ENCODE measurements at places on chromosomes 3 and 15.

- no peak for DNase-seq
These were observed 229.0 kb upstream of the SLCO3A1 start for GRCh38 chr15:91624353-91624968.

- peak; percentile 12 for DNase-seq
These were observed at the start of gene SCN5A for GRCh38 chr3:38649500-38650247. TSS of gene SCN5A (minus strand) at chr3:38649687. CDS start at chr3:38633307, 16,380 bp downstream.

GRCh38 chr15:64596701-64597476, 136.5 kb downstream of the ZNF609 start:
- DNase-seq, result peak; percentile 80

GRCh38 chr15:70781236-70781635, 17.9 kb upstream of the UACA start:
- no peak for DNase-seq

GRCh38 chr15:28900892-28901586, 15.3 kb downstream of the APBA2 start:
- DNase-seq, result no peak

DNA sequence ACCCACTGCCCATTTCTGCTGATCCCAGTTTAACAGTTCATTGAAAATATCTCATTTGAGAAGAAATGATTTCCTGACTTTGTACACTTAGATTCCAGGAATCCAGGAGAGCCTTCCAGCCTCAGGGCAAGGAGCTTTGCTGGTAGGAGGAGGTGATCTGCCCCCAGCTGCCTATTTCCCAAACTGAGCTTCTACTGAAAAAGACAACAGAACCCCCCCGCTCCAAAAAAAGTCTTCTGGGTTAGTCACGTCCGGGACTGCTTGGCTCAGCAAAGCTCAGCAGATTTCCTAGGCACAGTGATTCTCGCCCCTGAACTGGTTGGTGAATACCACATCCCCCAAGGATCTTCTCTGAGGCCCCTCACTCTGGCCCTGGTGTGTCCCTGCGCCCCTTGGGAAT, 13.1 kb downstream of the SLC6A6 start:
- DNase-seq, result peak; percentile 58

- peak; percentile 37 for DNase-seq
These were observed 10.3 kb downstream of the RASGRP1 start for GRCh38 chr15:38554354-38554753.

- DNase-seq, result no peak
These were observed 41.5 kb downstream of the TBC1D2B start for GRCh38 chr15:78035861-78036476.

DNA sequence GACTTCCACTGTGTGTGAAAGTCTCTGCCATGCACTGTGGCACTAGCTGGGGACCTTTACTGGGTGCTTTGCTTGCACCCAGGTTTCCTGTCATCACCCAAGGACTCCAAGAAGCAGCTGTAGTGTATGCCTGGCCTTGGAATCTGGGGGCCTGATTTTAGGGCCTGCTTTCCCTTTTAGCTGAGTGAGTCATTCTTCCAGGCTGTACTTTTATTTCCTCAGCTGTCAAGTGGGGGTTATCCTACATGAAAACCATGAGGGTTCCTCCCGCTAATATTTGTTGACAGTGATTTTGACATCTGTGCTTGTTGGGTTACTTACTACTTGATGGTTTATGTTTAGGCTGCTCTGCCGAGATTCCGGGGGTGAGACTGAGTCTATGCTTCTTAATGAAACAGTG, 18.5 kb downstream of the GORASP1 start:
- peak; percentile 31 for DNase-seq

GRCh38 chr3:166752214-166752613, 627.9 kb downstream of the ZBBX start:
- DNase-seq, result no peak

- DNase-seq, result no peak
These were observed 24.7 kb downstream of the NPTN start for GRCh38 chr15:73608475-73608874.

- no peak for DNase-seq
These were observed 123.4 kb upstream of the ROPN1 start for GRCh38 chr3:124115279-124115678.

DNA sequence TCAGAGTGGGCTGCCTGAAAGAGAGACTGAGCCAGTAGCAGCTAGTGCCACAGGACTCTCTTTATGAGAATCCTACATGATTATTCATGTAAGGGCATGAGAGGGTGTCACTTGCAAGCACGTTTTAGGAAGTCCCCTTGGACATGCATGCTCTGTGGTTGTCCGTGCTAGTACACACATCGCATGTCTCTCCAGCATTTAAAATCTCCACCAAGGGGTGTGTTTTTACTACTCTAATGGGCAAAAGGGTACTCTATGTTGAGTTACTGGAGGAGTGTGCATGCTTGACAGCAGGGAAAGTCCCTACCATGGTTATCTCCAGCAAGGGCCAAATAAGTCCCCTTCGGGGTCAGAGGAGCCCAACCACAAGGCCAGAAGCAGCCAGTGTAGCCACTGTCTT, 70.7 kb downstream of the DCLK3 start:
- no peak for DNase-seq

- peak; percentile 52 for DNase-seq
These were observed 210.8 kb upstream of the SEMA6D start for GRCh38 chr15:47506329-47507100.

- no peak for DNase-seq
These were observed 107.8 kb downstream of the SLCO3A1 start for GRCh38 chr15:91961357-91961756.

- no peak for DNase-seq
These were observed 150.1 kb downstream of the FGF12 start for GRCh38 chr3:192577271-192577670.

DNA sequence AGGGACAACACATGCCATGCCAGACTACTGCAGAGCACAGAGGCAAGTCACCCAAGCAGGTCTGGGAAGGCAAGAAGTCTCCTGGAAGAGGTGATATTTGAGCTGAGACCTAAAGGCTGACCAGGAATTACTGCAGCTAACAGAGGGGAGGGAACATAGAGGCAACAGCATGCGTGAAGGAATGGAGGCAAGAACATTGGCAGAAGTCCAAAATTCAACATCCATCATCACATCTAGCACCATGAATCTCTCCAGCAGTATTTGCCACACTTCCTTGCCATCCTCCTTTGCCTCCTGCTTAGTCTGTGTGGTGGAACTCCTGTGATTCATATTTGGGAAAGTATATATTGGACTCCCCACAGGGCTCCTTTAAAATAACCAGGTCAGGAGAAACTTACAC, 870 bp upstream of the TSEN2 start:
- DNase-seq, result peak; percentile 31

DNA sequence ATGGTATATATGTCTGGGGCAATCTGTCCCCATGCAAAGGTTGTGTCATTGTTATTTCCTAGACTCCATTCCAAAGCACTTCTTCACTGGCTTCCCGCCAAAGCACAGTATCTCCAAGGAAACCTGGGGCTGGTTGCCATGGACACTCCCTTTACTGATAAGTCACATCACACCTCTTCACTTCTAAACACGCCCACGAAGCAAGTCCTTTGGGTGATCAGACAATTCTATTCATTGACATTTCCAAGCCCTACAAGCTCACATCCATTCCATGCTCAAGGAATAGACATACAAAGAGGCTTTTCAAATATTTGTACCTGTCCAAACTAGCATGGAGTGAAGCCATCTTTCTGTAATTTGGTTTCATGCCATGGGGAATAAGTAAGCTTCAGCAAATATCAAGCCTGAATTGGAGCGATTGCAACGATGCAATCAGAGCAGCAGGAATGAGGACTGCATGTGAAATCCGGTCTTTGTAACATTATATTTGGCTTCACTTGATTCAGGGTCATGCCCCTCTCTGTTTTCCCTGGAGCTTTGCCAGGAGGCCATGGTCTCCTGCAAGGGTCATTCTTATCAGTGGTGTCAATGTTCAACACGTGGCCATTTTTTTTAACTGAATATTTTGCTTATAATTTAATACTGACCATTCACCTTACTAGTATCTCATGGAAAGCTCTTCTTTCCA, 201.6 kb upstream of the TMC3 start:
- DNase-seq, result peak; percentile 6

GRCh38 chr3:112319516-112320276, 13.3 kb upstream of the CD200 start:
- no peak for DNase-seq

GRCh38 chr3:20066850-20067617, 26.8 kb downstream of the KAT2B start:
- DNase-seq, result no peak

DNA sequence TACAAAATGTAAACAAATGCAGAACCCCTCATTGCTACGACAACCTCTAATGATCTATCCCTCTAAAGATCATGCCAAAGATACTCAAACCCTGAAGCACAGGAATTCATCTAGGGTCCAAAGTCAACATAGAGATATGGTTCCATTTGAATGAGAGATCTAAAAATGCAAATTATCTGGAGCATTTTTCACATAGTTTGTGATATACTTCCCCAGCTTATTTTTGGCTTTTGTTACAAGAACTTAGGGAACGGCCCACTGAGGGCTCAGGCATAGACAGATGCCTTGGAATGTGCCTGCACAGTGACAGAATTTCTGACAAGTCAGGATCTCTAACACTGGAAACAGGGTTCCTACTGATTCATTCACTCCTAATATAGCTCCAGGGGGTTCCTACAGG, 258.9 kb upstream of the THBS1 start:
- DNase-seq, result peak; percentile 48

GRCh38 chr3:10173095-10173925, 8.6 kb downstream of the IRAK2 start:
- no peak for DNase-seq

GRCh38 chr15:38065721-38066345, 131.4 kb downstream of the TMCO5A start:
- DNase-seq, result peak; percentile 70

DNA sequence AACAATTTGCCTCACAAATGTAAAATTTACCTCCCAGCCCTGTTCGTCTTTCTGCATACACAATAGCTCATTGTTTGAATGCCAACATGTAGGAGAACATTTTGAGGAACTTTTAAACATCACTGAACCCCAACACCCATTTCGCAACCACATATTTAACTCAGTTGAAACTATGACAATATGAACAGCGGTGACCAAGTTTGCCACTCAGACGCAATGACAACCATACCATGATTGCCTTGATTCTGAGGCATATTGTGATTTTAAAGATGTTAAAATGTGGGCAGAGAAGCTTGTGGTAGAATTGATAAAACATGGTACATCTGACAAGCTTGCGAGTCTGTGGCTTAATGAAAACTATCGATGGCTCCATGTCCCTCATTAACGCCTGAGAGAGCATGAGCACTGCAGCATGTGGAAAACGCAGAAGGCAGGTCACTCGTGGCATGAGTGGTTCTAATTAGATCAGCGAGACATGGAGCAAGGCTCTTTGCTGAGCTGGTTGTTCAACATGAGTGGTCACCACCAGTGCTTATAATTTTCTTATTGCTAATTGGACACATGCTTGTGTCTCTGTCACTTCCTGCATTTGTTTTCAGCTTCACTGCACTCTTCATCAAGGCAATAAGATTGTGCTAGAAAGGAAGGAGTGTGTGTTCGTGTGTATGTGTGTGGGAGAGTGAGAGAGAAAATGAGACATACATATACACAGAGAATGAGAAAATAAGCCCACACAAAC, 116.8 kb downstream of the CHST2 start:
- DNase-seq, result no peak

- peak; percentile 77 for DNase-seq
These were observed at the start of the genes SNRPN and SNURF for GRCh38 chr15:24954783-24955530. TSS of gene SNRPN (plus strand) at chr15:24954987. CDS start at chr15:24974454, 19,467 bp downstream. TSS of gene SNURF (plus strand) at chr15:24954987. CDS start at chr15:24955049, 62 bp downstream.

GRCh38 chr15:92343924-92344643, 49.6 kb upstream of the ST8SIA2 start:
- DNase-seq, result no peak

GRCh38 chr3:123015596-123015995, 12.0 kb downstream of the SEMA5B start:
- DNase-seq, result no peak

GRCh38 chr3:184526088-184526433, 35.5 kb upstream of the EPHB3 start:
- no peak for DNase-seq

DNA sequence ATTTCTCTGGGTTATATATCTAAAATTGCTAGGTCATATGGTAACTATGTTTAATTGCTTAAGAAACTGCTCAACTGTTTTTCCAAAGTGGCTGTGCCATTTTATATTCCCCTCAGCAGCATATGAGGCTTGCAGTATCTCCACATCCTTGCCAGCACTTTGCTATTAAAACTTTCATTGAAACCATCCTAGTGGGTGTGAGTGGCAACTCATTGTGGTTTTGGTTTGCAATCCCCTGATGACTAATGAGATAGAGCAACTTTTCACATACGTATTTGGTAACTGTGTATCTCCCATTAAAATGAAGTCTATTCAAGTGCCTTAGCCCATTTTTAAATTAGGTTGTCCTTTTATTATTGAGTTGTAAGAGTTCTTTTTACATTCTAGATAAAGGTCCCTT, 17.3 kb downstream of the KPNA1 start:
- DNase-seq, result peak; percentile 84

DNA sequence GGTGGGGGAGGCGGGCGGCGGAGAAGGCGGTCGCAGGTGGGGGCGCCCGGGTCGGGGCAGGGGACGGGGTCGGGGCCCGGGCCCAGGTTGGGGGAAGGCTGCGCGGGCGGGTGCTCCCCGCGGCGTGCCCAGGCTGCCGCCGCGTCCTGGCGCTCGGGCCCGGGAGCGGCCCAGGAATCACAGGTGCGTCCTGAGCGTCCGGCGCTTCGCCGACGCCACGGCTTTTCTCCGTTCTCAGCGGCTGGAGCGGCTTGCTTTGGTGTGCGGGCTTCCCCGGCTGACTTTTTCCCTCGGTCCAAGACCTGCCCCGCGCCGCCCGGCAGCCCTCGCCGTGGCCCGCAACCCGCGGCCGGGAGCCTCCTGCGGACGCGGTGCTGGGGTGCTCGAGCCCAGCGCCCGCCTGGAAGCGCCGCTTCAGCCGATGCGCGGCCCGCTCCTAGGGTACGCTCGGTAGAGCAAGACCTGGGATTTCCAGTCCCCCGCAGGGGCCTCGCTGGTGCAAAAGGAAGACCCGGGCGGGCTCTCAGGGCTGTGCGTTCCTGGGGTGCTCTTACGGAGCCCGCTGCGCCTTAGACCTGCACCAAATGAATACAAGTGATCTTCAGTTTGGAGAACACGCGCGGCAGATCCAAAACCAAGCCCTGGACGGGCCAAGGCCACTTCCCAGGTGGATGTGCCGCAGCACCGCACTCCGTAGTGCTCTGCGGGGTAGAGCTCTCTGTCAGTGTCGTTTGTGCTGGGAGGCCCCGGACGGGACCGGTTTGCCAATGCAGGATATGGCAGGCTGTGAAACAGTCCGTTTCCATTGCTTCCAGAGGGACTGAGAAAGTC, 639 bp downstream of the NIPA1 start:
- peak; percentile 17 for DNase-seq

DNA sequence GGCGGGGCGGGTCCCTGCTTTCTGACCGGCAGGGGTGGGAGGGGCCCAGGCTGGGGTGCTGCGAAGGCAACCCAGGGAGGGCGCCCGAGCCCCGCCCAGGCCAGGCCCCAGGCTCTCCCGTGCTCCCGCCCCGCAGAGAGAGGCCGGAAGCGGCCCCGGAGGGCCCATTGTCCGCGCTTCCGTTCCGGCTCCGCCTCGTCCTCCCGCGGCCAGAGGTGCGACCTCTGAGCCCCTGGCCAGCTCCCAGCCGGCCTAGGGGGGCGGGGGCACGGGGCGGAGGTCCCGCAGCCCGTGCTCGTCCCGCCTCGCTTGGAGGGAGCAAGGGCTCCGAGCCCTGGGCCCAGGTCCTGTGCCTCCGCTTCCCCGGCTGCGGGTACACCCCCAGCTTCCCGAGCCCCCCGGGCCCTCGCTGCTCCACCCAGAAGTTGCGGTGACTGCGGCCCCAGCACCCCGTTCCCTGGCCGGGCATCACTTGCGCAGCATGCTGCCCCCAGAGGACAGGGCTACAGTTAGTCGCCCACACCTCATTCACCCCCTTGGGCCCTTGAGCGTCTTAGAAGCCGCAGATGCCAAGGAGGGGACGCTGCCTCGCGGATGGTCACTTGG, 20.4 kb upstream of the PLXND1 start:
- peak; percentile 87 for DNase-seq

Measured in fibroblast of pulmonary artery (primary cell).